ENCODE measurements at places on chromosomes 12 and 14.

DNA sequence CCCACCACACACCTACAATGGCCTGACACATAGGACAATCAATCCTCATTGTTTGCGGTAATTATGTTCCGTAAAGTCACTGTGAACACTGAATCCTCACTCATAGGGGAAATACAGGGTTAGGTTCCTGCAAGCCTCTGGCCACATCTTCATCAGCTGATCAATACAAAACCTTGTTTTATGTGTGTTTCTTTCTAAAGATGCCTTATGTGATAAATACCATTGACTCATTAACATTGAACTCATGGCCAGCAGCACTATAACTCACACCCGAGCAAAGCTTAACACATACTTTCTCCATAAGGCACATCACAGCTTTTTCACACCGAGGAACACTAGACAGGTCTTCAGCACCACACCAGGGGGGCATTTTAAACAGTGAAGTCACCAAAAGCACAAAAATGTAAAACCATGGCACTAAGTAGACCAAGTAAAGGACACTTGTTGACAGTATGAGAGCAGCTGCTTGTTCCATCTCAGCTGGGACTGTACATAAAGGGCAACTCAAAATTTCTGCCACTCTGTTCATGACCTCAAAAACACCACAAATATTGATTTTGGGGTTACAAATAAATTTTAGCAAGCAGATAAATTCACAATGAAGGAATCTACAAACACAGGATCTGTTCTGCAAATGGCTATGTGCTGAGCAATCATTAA, 60.5 kb downstream of the ESR2 start:
- DNase-seq, result no peak

- no peak for DNase-seq
These were observed 413 bp downstream of the LRP6 start for GRCh38 chr12:12266389-12266872.

- no peak for DNase-seq
These were observed 176.3 kb downstream of the RASSF9 start for GRCh38 chr12:85659754-85660530.

GRCh38 chr12:42936991-42937390, 347.4 kb upstream of the PRICKLE1 start:
- DNase-seq, result no peak

GRCh38 chr12:31832740-31833729, 104.2 kb upstream of the AMN1 start:
- no peak for DNase-seq
